ENCODE measurements at places on chromosomes 16 and 17. TPM values are rescaled to one million over a fixed set of nuclear protein-coding genes. Genes with fewer than 3 reads are reported as not detected.

- no peak for DNase-seq
Measured at GRCh38 chr16:15571557-15571956, 71.4 kb downstream of the MARF1 start.

GRCh38 chr17:41767324-41768042, 19.0 kb downstream of the JUP start:
- no peak for DNase-seq

DNA sequence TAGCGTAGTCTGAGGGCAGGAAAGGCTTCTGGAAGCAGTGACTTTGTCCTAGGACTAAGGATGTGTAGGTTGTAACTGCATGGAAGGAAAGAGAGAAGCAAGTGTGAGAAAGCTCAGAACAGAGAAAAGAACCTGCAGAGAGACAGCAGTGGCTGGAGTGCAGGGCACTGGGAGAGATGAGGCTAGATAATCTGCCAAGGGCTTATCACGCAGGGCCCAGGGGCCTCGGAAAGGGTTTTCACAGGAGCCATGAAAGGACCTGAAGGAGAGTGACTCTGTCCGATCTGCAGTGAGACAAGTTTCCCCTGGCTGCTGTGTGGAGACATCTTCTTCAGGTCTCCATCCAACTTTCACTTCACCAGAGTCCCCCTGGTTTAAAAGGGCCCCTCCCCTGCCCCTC, 7.1 kb upstream of the SRCAP start:
- DNase-seq: no peak

DNA sequence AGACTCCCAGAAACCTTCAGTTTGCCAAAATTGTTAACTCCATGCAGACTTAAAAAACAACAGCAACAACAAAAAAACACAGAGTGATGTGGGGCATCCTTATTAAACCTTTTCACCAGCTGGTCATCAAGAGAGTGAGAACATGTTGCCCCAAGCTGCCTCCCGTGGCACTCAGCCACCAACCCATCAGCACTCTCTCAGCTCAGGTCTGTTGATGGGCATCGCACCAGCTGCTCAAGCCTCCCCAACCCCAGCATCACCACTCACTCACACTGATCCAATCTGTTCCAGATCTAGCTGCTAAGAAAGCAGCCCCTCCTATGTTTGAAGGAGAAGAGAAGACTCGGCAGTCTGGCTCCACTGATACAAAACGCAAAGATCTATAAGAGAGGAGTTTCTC, 46.8 kb downstream of the SLC39A11 start:
- no peak for DNase-seq

DNA sequence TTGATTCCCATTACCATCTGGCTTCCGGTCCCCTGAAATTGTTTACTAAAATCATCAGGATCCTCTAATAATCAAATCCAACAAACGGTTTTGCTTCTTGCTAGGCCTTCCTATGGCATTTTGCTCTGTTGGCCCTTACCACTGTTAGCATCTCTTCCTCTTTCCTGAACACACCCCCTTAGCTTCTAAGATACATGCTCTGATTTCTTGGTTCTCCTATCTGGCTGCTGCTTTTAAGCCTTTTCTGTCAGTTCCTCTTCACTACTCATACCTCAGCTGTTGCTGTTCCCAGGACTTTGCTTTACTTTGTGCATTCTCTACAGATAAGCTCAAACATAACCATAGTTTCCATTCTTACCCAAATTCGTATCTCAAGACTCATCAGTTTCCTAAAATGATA, 11.4 kb downstream of the CAPNS2 start:
- no peak for DNase-seq

DNA sequence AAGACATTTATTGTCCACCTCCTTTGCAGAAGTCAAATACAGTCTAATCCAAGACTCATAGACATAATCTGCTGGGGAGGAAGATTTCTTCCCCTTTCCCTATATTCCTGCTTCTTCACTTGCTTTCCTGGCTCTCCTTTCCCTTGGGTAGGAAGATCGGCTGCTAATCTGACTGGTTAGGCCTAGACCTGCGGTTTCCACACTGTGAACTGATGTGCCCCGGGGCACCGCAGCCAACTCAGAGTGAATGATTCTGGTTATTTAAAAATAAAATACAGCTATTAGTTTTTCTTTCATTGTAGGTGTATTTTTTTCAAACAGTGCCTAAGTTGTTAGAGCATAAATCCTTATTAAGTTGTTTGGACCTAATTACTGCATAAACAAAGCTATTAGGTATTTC, 78.9 kb downstream of the DNAH3 start:
- no peak for DNase-seq

DNA sequence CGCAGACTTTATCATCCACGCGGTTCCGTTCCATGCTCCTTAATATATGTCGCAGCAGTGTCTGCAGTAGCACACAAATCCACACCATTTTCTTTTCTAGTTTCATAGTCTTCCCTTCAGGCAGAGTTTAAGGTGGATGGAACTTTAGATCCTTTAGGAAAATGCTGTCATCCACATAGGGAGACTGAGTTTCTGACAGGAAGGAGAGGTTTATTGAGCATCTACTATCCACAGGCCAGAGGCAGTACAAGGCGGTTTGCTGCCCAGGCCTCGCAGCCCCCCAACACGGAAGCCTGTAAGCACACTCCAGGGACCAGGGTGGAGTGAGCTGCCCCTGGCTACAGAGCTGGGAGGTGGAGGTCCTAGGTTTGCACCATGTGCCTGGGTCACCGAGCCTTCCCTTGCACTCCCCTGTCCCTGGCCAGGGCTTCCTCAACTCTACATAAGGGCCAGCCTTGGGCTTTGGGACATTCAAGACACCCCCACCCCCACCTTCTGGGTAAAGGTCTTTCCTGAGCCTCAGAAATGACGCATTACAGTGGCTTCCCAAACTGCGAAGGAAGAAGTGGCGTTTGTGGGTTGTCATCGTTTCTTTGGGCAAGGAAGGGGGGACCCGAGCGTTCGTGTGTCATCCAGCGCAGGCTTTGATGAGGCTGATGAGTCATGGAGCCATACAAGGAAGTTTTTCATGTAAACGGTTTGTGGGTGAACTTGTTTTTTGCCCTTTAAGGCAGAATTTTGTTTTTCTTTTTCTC, 146.5 kb upstream of the PLCG2 start:
- DNase-seq: no peak

DNA sequence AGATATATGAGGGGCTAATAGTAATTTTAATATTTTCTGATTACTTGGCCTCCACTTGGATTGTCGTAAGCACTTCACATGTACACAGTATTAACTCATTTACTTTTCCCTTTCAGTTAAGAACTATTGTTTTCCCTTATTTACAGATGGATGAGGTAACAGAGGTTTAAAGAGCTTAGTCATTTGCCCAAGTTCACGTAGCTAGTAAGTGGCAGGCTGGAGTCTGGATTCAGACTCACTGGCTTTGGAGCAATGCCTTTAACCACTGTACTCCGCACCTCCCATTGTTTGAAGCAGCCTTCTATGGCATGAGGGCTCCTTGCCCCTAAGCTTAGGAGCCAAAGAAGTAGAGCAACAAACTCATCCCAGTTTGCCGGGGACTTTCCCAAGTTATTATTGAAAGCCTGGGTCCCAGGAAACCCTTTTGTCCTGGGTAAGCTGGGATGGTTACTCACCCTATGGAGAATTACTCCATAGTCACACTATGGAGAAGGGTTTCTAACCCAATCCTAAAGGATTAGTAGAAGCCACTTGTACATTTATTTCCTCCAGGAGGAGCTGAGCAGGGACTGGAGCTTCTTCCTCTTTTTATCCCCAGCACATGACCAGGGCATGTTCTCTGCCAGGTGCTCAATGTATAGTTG, 12.3 kb downstream of the FOXL1 start:
- no peak for DNase-seq

DNA sequence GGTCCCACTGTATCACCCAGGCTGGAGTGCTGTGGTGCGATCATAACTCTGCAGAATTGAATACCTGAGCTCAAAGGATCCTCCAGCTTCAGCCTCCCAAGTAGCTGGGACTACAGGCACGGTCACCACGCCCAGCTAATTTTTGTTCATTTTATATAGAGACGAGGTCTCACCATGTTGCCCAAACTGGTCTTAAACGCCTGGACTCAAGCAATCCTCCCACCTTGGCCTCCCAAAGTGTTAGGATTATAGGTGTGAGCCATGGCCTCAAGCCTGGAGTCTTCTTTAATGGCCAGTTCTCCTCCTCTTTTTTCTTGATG, 484 bp downstream of the CD300LB start:
- DNase-seq: peak; percentile 32

DNA sequence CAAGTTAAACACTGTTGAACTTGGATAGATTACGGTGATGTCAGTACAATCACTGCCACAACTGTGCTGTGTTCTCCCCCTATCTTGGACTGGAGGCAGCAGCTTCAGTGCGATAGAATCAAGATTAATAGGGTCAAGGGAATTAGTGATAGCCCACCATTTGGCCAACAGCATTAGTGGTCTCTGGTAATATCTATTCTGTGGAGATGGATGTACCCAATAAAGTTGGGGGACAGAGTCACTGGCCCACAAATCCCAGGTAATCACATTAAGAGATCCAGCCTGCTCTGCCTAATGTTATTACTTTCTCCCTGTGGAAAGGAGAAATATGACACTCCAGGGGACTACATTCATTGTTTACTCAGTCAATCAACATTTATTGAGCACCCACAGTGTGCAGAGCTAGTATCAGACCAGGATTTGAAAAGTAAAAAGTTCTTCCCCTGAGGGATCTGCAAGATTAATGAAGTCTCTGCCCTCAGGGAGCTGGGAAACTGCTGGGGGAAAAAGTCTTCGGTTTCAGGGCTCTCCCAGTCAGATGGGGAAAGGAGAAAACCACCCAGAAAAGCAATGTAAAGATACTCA, 23.6 kb upstream of the ATP5MC1 start:
- DNase-seq: no peak

DNA sequence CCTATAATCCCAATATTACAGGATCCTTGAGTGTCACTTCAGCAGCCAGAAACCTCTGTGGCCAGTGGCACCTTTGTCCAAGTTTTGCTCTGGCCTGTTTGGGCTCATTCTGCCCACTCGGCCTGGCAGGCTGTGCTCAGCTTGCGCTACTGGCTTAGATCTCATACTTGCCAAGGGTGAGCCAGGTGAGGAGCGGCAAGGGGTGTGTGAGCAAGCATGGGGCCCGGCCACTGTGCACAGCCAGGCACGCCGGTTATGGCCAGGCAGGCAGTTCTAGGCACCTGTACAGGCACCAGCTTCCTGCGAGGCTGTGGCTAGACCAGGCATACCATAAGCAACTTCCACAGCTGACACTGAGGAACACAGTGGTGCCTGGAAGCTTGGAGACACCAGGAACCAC, 16.9 kb upstream of the USP22 start:
- DNase-seq: no peak

- no peak for DNase-seq
Measured at GRCh38 chr16:11913425-11914079, 2.2 kb downstream of the GSPT1 start.

KCNJ18 gene
- total RNA-seq: not detected

TMEM114 gene
- total RNA-seq: not detected

SLC5A10 gene
- total RNA-seq: 0.16 TPM

NPTX1 gene
- not detected for total RNA-seq

GJD3 gene
- not detected for total RNA-seq

TNP2 gene
- not detected for total RNA-seq

JMJD6 gene
- total RNA-seq: 37.4 TPM

KRTAP9-2 gene
- total RNA-seq: not detected

Measured in right atrium auricular region (tissue), 2 donors.